ENCODE measurements at places on chromosomes 6 and 20.

- DNase-seq, result no peak
Observed at GRCh38 chr6:41937861-41938574, 3.6 kb downstream of the CCND3 start.

DNA sequence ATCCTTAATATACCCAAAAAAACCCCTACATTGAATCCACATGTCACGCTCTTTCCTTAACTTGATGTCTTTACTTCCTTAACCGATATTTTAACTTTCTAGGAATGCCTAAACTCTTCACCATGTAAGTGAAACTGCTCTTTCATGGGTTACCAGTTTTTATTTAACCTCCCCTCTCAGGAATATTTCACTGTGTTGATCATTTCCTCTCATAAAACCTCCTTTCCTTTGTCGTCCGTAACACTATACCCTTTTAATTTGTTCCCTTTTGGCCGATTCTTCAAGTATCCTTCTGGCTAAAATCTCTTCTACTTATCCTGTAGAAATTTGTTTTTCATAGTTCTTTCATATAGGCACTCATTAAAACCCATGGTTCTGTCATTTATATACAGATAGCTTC, 24.6 kb downstream of the SYCP2 start:
- no peak for DNase-seq

DNA sequence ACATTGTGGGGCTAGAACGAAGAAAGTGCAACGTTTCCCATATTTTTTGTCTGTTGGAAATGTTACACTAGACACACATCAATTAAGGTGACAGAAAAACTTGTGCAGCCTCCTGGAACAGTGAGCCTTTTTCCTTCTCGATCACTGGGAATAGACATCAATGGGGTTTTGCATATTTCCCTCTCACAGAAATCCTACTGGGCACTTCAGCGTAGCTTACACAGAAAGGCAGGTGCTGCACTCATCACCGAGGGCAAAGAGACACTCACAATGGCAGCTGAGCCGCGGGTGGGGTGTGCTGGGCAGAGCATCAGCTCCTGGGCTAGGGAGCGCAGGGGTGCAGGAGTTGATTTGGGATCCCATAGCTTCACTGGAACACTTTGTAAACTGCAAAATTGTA, 64.5 kb downstream of the THBS2 start:
- no peak for DNase-seq

DNA sequence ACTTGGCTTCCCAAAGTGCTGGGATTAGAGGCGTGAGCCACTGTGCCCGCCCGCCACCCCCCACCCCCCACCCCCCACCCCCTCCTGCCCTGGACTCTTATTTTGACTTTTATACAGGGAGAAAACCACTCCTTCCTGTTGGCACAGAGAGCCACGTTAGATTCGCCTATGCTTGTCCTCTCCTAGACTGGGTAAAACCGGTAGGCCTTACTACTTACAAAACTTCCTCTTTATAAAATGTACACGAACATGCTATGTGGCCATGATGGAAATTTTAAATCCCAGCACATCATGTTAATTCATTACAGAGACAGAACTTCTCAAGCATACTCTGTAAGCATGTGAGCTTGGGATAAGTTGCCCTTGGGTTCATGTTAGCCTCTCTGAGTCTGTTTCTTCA, 124.2 kb downstream of the SLC24A3 start:
- DNase-seq, result no peak

GRCh38 chr6:123849406-123849805, 45.7 kb downstream of the NKAIN2 start:
- DNase-seq, result no peak
